Activated naive CD8-positive, alpha-beta T cell treated with anti-CD3 and anti-CD28 coated beads for 36 hours (primary cell): ENCODE measurements at places on chromosomes 3 and 15.

DNA sequence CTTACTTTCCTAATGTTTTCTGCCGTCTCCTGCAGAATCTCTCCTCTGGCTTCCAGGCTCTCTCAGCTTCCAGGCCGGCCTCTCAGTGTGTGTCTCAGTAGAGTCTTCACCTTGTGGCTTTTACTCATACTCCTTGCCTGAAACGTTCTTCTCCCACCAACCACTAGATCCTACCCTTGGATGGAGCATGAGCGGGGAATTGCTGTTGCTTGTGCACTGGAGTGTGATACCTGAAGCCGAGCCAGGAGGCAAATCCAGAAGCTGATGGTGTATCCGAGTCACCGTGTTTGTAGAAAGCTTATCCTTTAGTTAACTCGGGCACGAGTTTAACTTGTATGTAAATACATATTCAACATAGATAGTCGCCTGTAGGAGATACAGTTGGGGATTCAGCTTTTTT is 285.0 kb upstream of the C2CD4B start:
- no peak for DNase-seq

DNA sequence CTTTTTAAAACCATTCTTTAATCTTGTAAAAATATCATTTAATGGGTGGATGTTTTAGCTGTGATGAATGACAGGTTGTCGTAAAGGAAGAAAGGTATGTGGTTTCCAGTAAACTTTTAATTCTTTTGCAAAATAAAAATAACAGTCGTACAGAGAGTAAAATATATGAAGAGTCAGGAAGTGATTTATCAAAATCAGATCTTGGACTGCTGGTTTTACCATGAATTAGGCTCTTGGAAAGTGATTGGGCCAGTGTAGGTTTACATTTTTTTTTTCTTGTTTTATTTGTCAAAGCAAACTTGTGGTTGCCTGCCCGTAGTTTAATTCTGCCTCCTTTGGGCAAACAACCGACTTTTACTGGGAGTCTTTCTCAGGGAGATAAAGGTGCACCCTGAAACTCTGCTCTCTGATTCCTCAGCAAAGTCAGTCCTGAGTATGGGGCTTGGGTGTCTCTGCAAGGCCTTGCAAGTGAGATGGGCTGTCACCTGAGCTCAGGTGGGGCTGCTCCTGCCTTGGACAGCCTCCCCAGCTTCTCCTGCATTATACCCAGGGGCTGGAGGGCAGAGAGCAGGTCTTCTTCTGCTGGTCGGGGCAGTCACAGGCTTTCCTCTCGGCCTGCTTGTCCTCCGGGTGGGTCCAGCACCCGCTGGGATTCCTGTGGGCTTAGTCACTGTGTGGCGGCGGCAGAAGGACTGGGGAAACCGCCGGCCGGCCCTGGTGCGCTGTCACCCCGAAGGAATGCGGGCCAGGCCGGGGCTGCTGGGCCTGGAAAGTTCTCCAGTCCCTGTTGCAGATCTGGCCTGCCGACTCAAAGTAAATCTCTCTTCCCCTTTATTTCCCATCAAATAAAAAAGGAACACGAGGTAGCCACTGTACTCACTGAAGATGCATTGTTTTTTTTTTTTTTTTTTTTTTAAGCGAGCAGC is 79.0 kb downstream of the IGF1R start:
- DNase-seq, result no peak

DNA sequence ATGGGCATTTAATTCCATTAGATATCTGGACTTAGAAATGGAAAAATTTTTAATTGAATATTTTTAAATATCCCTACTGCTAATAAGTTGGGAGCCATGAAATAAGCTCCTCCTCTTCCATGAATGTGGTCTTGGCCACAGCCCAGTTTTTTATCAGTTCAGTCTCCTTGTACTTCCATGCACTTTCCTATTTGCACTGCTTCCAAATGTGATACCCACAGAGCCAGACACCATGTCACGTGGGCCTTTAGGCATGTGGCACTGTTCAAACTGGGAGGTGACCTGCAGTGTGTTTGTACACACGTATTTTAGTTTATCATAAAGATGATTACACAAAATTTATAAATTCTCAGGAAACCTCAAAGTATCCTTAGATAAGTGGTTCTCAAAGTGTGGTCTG is 80.1 kb upstream of the DGKG start:
- no peak for DNase-seq

DNA sequence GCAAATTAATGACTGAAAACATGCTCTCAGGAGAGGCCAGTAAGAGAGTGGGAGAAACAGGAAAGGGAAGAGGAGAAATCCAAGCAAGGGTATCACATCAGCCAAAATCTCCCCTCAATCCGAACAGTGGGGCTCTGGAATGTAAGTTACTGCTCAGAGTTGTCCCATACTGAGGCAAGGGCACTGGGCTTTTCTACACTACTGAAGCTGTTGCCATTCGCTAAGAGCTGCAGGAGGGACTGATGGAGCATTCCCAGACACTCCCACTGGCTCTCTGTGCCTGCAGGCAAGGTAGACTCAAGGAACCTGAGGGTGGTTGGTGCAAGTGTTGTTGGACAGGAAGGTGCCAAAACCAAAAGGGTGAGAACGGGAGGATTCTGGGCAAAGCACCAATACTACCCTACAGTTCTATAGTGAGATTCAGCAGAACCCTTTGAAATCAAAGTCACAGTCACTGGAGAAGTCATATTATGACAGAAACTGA is 46.1 kb downstream of the NEK10 start:
- DNase-seq, result no peak

DNA sequence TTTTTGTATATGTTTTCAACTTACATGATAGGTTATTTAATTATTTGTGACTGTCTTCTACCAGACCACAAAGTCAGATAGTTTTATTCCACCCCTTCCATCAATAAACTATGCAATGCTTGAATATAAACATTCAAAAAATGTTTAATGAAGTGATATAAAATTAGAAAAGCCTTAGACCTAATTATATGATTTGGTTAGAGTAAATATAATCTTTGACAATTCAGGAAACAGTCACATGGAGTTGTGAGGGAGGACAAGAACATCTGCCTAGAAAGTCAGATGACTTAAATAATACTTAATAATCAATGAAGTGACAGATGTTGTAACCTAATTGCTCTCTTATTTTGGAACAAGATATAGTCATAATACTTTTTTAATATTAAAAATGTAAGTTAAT is 710.3 kb downstream of the ZBBX start:
- DNase-seq, result no peak

- DNase-seq, result no peak
These were observed 5.6 kb downstream of the OR5K4 start for GRCh38 chr3:98359250-98359649.

DNA sequence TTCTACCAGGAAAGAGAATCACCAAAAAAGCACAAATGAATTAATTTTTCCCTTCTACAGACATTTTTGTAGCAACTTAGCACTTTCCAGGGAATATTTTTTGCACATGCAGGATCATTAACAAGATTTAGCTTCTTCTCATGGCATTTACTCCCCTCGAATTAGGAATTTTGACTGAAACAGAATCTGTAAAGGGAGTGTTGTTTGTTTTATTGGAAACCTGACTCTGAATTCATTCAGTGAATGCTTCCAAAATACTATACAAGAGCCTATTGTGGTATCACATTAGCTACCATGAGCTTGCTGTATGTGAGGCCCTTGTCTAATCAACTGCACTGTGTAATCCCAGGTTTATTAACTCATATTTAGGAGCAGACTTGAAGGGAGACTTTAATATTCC is 130.4 kb upstream of the ATP10A start:
- DNase-seq, result no peak

DNA sequence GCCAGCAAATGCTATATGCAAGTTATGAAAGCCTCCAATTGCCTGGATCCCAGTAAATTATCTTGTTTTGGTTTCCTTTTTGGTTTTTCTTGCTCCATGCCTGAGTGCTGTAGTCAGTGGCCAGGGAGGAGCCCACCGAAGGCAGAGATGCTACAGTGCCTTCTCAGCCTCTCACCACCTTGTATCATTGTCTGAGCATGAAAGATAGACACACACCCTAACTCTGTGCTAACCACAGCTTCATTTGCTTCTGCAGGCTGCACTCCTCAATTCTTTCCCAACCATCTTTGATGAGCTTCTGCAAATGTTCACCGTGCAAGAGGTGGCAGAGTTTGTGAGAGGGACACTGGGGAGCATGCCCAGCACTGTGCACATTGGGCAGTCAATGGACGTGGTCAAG is 114.5 kb upstream of the MANF start:
- DNase-seq, result no peak

DNA sequence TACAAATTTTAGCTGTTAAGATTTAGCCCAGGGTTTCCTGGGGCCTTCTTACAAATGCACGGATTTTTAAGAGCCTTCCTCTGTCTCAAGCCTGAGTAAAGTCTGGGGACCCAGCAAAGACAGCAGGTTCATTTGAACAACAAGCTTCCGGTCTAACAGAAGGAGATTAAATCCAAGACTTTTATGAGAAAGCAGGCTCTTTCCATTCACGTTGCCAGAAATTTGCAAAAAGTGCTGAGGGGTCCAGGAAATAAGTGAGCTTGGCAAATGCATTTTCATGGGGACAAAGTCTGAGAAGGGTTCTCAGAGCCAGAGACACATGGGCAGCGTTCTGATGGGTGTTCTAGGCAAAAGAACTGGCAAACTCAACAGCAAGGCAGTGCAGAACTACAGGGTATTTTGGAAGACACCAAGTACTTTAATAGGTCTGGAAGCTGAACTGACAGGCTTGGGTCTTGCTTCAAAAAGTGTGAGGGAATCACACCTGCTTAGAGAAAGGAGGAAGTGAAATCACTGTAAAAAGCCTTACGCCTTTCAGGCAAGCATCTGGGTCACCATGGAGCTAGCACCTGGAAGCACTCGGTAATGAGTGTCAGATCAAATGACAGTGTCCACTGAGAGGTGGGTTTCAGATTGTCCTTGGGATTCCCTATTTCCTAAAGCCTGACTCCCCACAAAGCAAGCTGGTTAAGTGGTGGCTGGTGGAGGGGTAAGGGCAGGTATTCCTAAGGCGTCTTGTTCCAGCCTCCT is 115.8 kb upstream of the ARHGEF3 start:
- no peak for DNase-seq

DNA sequence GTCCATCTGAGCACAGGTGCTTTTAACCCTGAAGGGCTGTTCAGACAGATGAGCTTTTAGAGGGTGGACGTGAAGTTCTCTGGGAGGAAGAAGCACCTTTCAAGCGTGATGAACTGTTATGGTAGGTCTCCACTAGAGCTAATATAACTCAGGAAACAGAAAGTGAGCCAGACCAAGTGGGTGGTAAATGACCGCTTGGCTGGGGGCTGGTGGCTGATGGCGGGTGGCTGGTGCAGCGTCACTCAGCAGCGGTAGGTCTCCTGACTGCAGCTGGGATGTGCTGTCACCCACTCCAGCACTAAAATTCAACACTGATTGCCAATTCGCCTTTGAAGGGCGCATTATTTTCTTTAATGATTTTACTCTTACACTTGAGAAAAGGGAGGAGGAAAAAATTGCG is 31.2 kb upstream of the LACTB start:
- no peak for DNase-seq

DNA sequence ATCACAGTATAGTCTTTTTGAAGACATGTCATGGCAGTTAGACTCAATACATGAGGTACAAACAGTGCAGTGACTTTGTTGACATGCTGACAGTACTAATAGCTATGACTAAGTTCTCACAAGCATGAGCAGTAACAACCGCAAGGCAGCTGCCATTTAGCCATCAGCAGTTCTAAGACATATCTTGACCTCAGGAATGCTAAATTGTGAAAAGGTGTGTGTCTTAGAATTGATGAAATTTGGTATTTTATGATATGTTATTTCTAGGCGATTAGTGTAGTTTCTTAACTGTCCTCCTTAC is 60.7 kb upstream of the FURIN start:
- DNase-seq, result no peak

DNA sequence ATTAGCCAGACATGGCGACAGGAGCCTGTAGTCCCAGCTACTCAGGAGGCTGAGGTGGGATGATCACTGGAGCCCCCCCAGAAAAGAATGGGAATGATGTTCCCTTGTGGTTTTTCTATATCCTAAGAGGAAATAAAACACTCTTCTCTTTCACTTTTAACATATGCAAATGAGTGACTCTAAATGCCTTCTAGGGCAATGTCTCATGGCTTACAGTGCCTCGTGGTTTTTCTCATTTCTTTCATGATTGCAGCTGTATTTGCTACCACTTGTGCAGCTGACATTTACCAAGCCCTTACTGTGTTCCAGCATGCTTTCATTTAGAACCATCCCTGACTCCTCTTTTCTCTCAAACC is 26.4 kb downstream of the STOML1 start:
- no peak for DNase-seq

DNA sequence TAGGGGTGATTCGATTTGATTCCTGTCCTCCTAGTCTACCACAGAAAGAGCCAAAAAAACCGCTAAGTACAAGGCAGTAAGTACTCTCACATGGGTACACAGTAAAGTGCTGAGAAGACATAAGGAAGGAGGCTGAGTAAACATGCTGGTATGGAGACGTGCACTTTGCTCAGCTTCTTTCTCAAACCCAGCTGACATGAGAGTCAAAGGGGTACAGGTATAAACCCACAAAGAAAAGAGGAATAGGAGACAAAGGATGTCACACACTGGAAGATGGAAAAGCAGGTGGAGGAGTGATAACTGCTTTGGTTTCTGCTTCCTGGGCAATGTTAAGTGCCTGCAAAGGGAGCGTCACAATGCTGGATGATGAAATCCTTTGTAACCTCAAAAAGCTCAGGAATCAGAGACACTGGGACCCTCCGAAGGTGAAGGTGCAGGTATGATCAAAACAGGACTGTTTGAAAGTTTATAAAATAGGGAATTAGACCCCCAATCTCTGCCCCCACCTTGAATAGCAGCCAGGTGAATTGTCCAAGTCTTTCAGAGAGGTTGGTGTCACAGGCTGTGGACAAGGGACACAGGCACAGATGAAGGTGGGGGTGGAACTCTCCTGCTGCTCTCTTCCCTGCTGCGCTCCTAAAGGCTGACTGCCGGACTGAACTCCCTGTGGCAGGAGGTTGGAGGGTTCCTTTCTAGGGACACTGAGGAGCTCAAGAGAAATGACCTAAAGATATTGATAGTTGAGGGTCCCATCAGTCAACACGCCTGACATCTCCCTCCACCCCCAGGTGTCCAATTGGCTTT is 101.8 kb downstream of the RAB11A start:
- no peak for DNase-seq

- DNase-seq, result no peak
These were observed 3.0 kb downstream of the RPL39L start for GRCh38 chr3:187136337-187136736.

GRCh38 chr3:190356246-190356645 is 31.7 kb upstream of the CLDN16 start:
- DNase-seq, result no peak

- DNase-seq, result no peak
These were observed 21.6 kb downstream of the ARHGAP31 start for GRCh38 chr3:119315600-119316312.

- DNase-seq, result no peak
These were observed 1.9 kb upstream of the DPPA4 start for GRCh38 chr3:109339197-109339596.
